ENCODE measurements at places on chromosomes 7 and 10. TPM values are rescaled to one million over a fixed set of nuclear protein-coding genes. Genes with fewer than 3 reads are reported as not detected.

Gene MLXIPL
- not detected for total RNA-seq

Gene MMD2
- total RNA-seq = not detected

Gene RAMP3
- not detected for total RNA-seq

Gene CAMK1D
- total RNA-seq = 4.4 TPM

Gene ANKRD61
- not detected for total RNA-seq

Gene VPS41
- total RNA-seq = 82.8 TPM

Gene DNAJC9
- 34.3 TPM for total RNA-seq

Gene RPP30
- 29.8 TPM for total RNA-seq

Gene DGKB
- total RNA-seq = 0.59 TPM

Gene PNLIPRP1
- not detected for total RNA-seq

Gene STEAP1B
- 1.5 TPM for total RNA-seq

Gene PRPS1L1
- not detected for total RNA-seq

Gene PILRA
- 0.89 TPM for total RNA-seq

Gene GIMAP4
- total RNA-seq = 0.59 TPM

Gene NPC1L1
- not detected for total RNA-seq

Gene LYZL2
- total RNA-seq = not detected

Gene ARHGEF35
- 0.59 TPM for total RNA-seq

Gene BLNK
- total RNA-seq = not detected

Gene FANK1
- total RNA-seq = 4.6 TPM

Gene SMNDC1
- 8.3 TPM for total RNA-seq

Gene GLI3
- total RNA-seq = 7.2 TPM

Gene NPY4R2
- 0.37 TPM for total RNA-seq

Gene GNB2
- 61.5 TPM for total RNA-seq

Gene PRKCQ
- 0.55 TPM for total RNA-seq

Gene STARD3NL
- total RNA-seq = 97.9 TPM

Gene LIPM
- not detected for total RNA-seq

Gene LIPN
- total RNA-seq = not detected

Gene PDE6C
- total RNA-seq = not detected

Gene MACC1
- total RNA-seq = 0.05 TPM

Gene UBTD1
- 34.0 TPM for total RNA-seq

Gene NAT16
- total RNA-seq = not detected

Gene SLC18A3
- not detected for total RNA-seq

Gene PCDH15
- under 0.01 TPM for total RNA-seq

Gene AKR1C3
- 1.2 TPM for total RNA-seq

Gene TRIL
- total RNA-seq = 0.65 TPM

Gene SAMD8
- total RNA-seq = 49.0 TPM

Gene SPDYE16
- not detected for total RNA-seq

Gene VKORC1L1
- total RNA-seq = 34.2 TPM

Gene ADAM22
- 1.8 TPM for total RNA-seq

Gene FAM25A
- total RNA-seq = not detected

Gene PDZD7
- 1.5 TPM for total RNA-seq

Gene AMPH
- 1.4 TPM for total RNA-seq

Gene LRRC61
- 1.8 TPM for total RNA-seq

Gene KDM7A
- total RNA-seq = 5.2 TPM

Gene COBL
- not detected for total RNA-seq

Gene EVX1
- not detected for total RNA-seq

Gene TCERG1L
- not detected for total RNA-seq

Gene SLC13A4
- total RNA-seq = 0.05 TPM

Gene GRID2IP
- total RNA-seq = not detected

Gene HOXA5
- total RNA-seq = 2.7 TPM

Gene SLC26A5
- not detected for total RNA-seq

Measured in smooth muscle cell of the umbilical artery (primary cell).